8988T (cell line): ENCODE measurements at places on chromosomes 13 and 19.

DNA sequence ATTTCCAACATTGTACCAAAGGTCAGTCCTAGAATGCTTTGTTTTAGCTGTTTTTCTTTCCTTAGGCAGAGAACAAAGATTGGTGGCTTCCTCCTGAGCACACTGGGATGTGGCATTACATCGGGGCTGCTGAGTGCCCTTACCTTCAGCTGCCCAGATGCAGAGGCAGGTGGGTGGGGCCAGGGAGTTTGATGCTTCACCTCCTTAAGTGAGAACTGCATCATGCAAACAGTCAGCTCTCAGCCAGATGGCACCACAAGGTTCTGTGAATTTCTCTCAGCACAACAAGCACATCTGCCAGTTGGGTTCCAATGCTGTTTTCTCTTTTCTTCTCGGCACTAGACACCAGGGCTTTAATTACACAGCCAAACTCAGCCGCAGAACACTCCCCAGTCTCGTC is 87.4 kb upstream of the UBL3 start:
- DNase-seq = no peak

GRCh38 chr19:4660181-4660791 is 9.9 kb downstream of the MYDGF start:
- DNase-seq = no peak

DNA sequence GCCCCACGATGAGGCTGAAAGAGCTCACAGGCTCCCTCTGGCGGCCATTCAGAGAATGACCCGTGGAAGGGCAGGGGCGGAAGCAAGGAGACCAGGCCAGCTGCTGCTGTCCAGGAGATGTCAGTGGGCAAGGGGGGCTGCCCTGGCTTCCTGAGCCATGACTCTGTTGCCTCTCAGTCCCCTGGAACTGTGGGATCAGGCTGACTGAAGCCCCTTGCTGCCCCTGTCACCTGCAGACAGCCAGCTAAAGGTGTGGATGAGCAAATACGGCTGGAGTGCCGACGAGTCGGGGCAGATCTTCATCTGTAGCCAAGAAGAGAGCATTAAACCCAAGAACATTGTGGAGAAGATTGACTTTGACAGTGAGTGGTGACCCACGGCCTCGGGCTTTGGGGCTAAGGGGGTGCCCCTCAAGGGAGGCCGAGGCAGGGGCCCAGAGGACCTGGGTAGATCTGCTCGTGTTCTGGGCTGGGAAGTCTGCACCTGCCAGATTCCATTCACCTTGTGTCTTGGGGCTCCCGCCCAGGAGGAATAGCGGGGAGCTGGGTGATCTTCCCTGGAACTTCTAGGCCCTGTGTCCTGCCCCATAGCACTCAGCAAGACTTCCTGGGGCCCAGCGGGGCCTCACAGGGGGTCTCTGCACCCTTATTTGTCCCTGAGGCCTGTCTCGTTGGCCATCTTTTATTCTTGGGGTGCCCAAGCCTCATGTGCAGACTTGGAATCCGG is 12.5 kb upstream of the ACTN4 start:
- DNase-seq = peak; percentile 78

GRCh38 chr13:35598233-35598632 is 121.7 kb upstream of the MAB21L1 start:
- DNase-seq = no peak

DNA sequence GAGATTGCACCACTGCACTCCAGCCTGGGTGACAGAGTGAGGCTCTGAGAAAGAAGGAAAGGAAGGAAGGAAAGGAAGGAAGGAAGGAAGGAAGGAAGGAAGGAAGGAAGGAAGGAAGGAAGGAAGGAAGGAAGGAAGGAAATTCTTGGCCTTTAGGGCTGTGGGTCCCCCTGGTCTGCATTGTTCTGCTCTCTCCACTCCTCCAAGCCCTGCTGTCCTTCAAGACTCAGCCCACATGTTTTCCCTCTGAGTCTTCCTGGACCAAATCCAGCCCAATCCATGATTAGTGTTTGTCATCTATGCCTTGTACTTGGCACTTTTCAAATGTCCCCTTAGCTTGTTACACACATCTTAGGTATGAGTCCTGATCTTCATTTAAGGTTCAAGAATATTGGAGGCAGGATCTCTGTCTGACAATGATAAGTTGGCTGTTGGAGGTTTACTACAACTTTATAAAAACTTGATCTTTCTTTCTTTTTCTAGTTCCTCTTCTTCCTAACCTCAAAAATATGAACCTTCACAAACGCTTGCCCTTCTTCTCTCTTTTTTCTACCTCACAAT is 48.8 kb upstream of the INTS6 start:
- DNase-seq = peak; percentile 19

- DNase-seq = no peak
Observed at GRCh38 chr13:97188207-97188606, 33.9 kb upstream of the MBNL2 start.

DNA sequence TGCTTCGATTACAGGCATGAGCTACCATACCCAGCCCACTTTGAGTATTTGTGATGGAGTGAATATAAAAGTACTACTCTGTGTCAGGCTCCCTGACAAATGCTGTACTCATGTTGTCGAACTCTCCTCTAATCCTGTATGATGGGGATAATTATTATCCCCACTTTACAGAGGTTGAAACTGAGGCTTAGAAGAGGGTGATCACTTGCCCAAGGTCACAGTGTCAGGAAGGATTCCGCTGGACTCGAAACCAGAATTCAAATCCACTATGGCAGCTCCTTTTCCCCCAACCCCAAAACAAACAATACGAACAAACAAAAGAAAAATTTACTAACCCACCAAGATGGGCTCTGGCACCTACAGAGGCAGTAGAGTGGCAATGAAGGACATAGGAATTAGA is 1.7 kb upstream of the PPP5C start:
- no peak for DNase-seq
